ENCODE measurements at places on chromosomes 16 and 17. TPM values are rescaled to one million over a fixed set of nuclear protein-coding genes. Genes with fewer than 3 reads are reported as not detected.

DNA sequence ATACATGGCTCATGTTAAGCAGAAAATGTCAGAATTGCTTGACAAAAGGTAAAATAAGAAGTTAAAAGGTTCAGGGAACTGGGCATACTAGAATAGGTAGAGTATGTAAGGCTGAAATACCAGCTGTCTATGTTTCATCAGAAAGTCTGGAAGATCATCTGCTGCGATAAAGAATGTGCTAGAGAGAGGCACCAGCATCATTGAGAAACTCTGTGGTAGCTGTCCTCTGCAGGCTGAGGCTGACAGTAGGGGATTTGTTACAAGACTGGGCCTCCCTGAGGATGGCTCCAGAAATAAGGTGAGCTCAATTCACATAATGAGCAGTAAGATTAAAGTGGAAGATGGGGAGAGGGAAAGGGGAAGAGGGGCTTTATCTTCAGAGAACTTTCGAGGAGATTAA is 4.5 kb upstream of the ZNF287 start:
- no peak for DNase-seq

- no peak for DNase-seq
These were observed 17.8 kb downstream of the MBTPS1 start for GRCh38 chr16:84098939-84099338.

DNA sequence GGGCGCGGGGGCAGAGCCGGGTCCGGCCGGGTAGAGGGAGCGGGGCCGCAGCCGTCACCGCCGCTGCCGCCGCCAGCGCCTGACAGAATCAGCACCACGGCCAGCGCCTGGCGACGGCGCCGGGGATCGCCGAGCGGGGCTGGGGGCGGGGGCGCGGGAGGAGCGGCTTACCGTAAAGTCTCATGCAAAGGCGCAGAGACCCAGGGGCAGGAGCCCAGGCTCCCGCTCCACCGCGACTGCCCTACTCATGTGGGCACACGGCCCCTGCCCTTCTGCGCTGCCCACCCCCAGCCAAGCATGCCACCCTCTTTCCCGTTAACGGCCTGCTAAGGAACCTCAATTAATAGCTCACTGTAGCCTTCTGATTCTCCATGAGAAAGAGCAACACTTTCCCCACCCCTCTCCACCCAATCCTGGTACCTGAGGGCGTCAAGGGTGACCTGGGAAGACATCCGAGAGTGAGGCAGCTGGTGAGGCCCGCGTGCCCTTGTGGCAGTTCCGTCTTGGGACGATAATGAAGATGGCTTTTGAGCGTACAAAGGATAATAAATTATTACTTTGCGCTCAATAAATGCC is at the start of gene SEZ6:
TSS of gene SEZ6 (minus strand) at position 98 of the 576 bp plus-strand sequence. CDS start 164 bp downstream, outside the sequence.
- DNase-seq = peak; percentile 30

Gene RNF222
- total RNA-seq = not detected

Gene LRRC37A
- total RNA-seq = 4.2 TPM

DNA sequence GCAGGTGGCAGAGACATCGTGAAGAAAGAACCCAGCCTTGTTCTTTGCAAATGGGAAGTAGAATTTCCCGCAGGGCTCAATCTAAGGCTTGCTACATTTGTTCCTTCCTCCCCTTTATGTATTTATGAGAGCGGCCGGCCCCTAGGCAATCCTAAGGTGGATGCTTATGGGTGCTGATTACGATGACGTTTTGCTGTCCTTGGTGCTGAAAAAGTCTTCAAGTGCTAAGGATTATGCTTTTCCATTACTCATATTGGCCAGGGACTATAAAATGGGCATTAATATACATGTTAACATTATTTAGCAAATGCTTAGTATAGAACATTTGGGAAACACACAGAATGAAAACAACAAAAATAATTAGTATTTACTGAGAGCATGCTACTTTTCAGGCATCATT is 313.3 kb upstream of the XYLT1 start:
- no peak for DNase-seq

Gene SRL
- total RNA-seq = 4.4 TPM

DNA sequence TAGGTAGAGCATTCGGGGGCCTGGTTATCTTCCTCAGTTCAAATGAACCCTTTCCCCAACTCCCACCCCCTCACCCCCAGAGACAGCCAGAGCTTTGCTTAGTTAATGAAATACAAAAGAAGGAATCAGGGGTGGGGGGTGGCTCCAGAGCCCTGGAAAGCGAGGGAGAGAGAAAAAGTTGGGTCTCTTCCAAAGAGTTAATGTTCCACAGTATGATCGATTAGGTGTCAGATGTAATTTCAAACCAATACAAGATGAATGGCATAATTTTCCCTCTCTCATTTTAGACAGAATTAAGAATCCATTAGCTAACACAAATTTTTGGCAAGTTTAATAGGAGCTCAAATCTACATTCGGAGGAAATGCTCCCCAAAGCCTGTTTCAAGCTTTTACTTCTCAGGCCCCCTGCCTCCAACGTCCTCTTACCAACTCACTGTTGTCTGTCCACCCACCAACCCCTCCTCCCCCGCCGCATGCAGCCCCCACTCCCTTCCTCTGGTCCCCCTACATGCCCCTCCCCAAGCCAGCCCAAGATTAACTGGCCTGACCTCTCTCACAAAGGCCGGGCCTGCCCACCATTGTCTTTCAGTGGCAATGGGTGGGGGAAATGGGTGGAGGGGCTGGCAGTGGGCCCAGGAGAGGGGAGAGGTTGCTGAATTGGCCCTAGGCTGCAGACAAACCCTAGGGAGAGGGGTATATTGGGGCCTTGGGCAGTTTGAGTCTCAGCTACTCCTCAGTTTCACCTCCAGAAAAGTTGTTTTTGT is 28.2 kb downstream of the NEUROD2 start:
- no peak for DNase-seq

Gene MYCBPAP
- 0.36 TPM for total RNA-seq

Gene TP53TG3F
- total RNA-seq = not detected

Gene RAMP2
- total RNA-seq = 90.6 TPM

- no peak for DNase-seq
These were observed 40.1 kb downstream of the SCNN1B start for GRCh38 chr16:23342083-23342640.

DNA sequence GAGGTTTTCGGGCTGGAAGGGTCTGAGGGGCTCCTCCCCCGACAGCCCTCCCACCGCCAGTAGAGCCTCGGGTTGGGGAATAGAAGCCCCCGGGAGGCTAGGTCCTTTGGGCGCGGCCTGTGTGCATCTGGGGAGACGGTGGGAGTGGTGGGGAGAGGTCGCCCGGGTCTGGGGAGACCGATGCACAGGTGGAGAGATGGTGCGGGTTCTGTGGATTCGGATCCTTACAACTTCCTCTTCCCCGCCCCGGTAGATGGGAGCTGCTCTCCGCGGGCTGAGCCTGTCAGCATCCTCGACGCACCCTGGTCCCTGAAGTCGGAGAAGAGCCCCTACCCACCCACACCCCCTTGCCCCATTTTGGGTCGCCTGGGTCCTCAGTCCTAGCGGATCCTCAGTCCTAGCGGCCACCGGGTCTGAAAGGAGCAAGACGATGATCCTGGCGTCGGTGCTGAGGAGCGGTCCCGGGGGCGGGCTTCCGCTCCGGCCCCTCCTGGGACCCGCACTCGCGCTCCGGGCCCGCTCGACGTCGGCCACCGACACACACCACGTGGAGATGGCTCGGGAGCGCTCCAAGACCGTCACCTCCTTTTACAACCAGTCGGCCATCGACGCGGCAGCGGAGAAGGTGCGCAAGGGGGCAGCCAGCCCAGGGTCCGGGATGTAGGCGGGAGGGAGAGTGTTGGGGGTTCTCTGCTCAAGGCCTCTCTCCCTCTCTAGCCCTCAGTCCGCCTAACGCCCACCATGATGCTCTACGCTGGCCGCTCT is 790 bp downstream of the BCKDK start:
- no peak for DNase-seq

Gene FOXO3B
- 6.4 TPM for total RNA-seq

DNA sequence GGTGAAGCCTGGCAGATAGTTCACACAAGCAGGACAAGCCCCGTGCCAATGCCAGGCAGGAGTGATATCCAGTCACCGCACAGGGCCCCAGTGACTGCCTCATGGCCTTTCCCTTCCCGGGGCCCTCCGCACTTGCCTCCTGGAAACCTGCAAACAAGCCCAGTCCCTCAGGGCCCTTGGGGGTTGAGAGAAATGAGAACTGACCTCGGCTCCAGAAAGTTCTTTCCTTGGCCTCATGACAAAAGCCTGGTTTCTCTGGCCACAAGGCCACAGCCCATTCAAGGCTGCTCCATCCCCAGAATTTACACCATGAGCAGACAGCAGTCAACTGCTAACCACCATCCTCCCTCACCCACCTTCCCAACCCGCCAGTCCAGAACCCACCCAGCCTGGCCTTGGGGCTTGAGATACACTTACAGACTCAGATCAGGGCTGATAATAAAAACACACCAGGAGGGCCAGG is 77.6 kb downstream of the CCDC182 start:
- DNase-seq = no peak

Gene NCOR1
- 163 TPM for total RNA-seq

Gene CAMKK1
- total RNA-seq = 4.3 TPM

- no peak for DNase-seq
These were observed 550 bp upstream of the RNF213 start for GRCh38 chr17:80260069-80260535.

GRCh38 chr17:63480192-63480784 is 3.4 kb downstream of the ACE start:
- DNase-seq = no peak

- no peak for DNase-seq
These were observed 402.0 kb upstream of the TNRC6C start for GRCh38 chr17:77556383-77557061.

Gene DNAJC7
- 72.5 TPM for total RNA-seq

Gene MAPK7
- 19.0 TPM for total RNA-seq

DNA sequence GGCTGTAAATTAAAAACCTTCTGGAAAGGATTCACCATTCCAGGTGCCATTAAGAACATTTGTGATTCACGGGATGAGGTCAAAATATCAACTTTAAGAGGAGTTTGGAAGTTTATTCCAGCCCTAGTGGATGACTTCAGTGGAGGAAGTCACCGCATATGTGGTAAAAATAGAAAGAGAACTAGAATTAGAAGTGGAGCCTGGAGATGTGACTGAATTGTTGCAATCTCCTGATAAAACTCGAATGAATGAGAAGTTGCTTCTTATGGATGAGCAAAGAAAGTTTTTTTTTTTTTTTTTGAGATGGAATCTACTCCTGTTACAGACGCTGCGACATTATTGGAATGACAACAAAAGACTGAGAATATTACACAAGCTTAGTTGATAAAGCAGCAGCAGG is 26.7 kb downstream of the CCL4 start:
- no peak for DNase-seq

GRCh38 chr16:69930117-69930776 is 20.9 kb upstream of the CLEC18A start:
- DNase-seq = no peak

DNA sequence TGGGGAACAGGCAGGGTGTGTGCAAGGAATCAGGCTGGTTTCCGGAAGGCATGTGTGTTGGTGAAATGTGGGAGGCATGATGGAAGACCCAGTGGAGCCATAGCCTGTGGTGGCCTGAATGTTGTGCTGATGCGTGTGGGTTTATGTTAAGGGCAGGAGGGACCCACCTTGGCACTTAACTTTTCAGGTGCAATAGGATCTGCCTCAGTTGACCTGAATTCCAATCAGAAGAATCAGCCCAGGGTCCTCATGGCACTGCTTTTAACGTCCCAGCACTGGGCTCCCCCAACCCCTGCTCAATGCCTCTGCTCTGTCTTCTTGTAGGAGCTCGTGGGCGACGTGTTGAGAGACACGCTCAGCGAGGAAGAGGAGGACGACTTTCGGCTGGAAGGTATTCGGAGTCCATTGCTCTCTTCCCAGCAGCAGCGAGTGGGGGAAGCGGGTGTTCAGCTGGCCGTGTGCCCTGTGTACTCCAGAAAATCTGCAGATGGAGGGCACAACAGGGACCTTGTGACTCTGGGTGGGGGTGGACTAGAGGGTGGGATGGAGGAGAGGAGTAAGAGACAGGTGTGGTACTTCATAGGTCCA is 59.9 kb downstream of the NKD1 start:
- no peak for DNase-seq

GRCh38 chr16:89931964-89932363 is 8.8 kb downstream of the TUBB3 start:
- DNase-seq = no peak

- DNase-seq = no peak
These were observed 34.4 kb downstream of the WDR59 start for GRCh38 chr16:74950511-74950910.

Gene KRT15
- 1.8 TPM for total RNA-seq

Gene RANGRF
- total RNA-seq = 29.0 TPM

GRCh38 chr16:48201515-48202201 is 42.4 kb upstream of the LONP2 start:
- no peak for DNase-seq

DNA sequence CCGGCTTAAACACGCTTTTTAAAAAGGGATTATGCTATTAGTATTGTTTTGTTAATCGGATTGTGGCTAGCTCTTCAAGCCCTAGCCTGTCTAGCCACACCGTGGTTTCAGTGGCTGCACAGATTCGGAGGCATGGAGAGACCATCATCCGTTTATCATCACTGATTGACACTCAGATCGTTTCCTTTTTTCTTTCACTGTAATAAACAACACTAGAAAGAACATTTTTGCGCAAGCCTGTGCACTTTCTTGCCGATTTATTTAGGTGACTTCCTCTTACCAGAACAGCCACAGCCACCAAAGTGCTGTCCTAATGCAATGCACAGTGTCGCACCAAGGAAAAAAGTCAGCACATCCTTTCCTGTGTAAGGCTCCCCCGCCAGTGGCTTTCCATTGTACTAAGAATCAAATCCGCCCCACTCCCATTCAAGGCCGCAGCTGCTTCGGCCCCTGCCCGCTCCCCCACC is 78.2 kb downstream of the CRISPLD2 start:
- DNase-seq = no peak

Gene SLC16A13
- 1.1 TPM for total RNA-seq

DNA sequence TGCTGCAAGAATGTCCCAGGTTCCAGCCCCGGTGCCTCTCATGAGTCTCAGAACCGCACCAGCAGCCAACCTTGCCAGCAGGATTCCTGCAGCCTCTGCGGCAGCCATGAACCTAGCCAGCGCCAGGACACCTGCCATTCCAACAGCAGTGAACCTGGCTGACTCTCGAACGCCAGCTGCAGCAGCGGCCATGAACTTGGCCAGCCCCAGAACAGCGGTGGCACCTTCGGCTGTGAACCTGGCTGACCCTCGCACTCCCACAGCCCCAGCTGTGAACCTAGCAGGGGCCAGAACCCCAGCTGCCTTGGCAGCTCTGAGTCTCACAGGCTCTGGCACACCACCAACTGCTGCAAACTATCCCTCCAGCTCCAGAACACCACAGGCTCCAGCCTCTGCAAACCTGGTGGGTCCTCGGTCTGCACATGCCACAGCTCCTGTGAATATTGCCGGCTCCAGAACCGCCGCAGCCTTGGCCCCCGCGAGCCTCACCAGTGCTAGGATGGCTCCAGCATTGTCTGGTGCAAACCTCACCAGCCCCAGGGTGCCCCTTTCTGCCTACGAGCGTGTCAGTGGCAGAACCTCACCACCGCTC is 9.8 kb downstream of the ELOB start:
- no peak for DNase-seq

- no peak for DNase-seq
These were observed 79.8 kb downstream of the JPH3 start for GRCh38 chr16:87681981-87682570.

Data from omental fat pad (tissue), 4 donors.